Retinal pigment epithelial cell (primary cell): ENCODE measurements at places on chromosomes 7 and 10.

DNA sequence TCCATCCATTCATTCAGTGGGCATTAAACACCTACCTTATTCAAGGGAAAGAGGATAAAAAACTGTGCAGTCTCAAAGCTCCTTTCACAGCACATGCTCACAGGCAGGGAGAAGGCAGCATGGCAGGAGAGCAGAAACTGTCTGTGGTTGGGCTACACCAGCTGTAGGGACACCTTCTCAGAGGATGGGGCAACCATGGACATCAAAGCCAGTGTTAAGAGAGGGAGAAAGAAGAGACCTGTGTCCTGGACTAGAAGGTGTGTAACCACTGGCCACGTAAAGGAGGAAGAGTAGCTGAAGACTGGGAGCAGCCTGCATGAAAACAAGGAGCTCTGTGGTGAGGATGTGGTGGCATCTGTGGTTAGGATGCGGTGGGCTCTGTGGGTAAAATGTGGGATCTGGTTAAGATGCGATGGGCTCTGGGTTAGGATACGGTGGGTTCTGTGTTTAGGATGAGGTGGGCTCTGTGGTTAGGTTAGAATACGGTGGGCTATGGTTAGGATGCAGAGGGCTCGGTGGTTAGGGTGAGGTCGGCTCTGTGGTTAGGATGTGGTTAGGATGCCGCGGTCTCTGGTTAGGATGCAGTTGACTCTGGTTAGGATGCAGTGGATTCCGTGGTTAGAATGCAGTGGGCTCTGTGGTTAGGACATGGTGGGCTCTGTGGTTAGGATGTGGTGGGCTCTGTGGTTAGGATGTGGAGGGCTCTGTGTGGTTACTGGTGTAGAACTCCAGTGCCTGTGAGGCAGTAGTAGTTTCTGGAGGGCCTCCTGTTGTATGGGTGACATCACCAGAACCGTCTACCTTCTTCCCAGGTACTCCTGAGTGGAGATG is 197.6 kb downstream of the WDR37 start:
- DNase-seq = no peak

GRCh38 chr10:49407151-49407550 is 11.3 kb upstream of the DRGX start:
- no peak for DNase-seq

GRCh38 chr7:129256221-129256620 is 31.4 kb downstream of the AHCYL2 start:
- DNase-seq = no peak

- peak; percentile 34 for DNase-seq
Measured at GRCh38 chr10:3542185-3542611, 242.8 kb downstream of the KLF6 start.

GRCh38 chr10:81848514-81848913 is 26.5 kb upstream of the NRG3 start:
- no peak for DNase-seq

GRCh38 chr10:110613341-110613995 is 30.7 kb upstream of the RBM20 start:
- DNase-seq = no peak

DNA sequence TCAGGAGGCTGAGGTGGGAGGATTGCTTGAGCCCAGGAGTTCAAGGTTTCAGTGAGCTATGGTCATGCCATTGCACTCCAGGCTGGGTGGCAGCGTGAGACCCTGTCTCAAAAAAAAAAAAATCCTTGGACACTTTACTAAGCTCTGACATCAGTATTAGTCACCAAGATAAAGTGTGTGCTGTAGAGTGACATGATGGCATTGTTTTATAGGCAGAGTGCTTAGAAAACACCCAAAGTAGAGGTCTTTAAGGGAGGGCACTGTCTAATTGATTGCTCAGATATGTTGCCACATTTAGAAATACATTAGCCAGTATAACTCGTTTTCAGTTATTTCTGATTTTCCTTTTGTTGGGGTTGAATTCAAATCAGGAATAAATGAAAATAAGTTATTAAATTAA is 235.9 kb downstream of the REEP3 start:
- no peak for DNase-seq

GRCh38 chr7:135215180-135215579 is 3.9 kb upstream of the WDR91 start:
- no peak for DNase-seq

DNA sequence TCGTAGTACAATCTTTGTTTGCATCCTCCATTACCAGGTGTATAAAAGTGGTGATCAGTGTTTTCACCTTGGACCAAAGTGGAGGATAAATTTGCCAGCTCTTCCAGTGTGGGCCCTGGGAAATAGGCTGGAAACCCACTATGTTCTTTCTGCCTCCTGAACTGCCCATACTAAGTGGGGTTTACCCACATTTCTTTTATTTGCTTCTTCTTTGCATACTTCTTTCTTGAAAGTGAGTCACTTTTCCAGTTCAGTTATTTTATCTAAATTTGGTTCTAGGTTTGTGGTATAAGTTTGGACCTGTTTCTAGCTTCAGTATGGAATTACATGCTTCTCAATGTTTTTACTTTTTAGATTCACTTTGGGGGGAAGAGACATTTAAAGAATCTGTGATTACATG is 126.2 kb upstream of the ACBD5 start:
- DNase-seq = no peak

GRCh38 chr10:128461991-128462390 is 335.8 kb upstream of the MKI67 start:
- DNase-seq = no peak

GRCh38 chr7:107041097-107041496 is 3.4 kb upstream of the PRKAR2B start:
- DNase-seq = no peak

GRCh38 chr10:132632851-132633684 is 95.5 kb downstream of the INPP5A start:
- no peak for DNase-seq

GRCh38 chr7:27581906-27582305 is 80.8 kb downstream of the HIBADH start:
- DNase-seq = no peak

- no peak for DNase-seq
Measured at GRCh38 chr7:26686448-26686981, 177.9 kb downstream of the SKAP2 start.

DNA sequence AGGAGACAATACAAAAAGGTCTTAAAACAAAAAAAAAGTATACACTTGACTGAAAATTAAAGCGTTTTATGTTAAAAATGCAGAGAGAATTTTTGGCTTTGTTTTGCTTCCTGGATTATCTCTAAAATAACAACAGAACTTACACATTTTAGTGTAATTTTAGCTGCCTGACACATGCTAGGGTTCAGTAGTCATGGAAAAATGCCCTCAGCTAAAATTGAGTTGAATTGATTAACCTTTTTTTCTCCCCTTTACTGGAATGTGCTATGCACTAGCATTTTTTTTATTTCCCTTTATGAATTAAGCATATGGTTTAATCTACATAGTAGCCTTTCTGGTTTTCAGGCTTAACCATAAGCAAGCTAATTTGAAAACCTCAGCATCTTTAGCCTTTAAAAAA is 89.9 kb downstream of the ZNF277 start:
- DNase-seq = peak; percentile 9

DNA sequence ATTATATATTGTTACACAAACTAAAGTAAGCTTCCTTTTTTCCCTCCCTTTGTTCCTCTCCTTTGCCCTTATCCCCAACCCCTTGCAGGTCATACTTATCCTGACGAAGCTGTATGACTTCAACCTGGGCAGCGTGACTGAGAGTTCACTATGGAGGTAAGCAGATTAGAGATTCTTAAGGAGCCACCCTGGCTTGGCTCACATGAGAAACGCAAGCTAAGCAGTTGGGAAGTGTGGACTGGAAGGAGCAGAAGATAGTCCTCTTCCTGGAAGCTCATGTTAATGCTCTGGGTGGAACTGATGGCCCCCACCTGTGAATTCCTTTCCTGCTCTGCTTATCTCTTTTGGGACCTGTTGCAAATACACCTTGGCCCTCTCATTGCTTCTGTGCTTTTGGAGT is 201.6 kb downstream of the SORCS3 start:
- DNase-seq = no peak

DNA sequence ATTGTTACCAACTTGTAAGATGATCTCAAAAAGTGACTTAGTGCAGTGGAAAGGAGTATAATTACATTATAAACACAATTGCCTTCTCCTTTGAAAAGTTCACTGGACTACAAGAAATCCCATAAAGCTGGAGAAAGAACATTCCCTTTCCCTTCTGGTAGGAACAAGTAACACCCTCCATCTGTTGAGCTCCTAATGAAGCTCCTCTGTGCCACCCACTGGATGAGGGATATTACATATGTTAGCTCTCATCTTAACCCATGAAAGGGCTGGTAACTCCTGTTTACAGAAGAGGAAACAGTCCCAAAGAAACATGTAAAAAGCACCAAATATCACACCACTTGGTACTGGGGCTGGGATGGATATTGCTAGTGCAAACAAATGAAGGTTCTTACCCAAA is 8.1 kb downstream of the PGAM1 start:
- DNase-seq = no peak

GRCh38 chr10:28355376-28355775 is 52.5 kb upstream of the MPP7 start:
- DNase-seq = no peak

- DNase-seq = no peak
Measured at GRCh38 chr10:62057850-62058249, 156.4 kb downstream of the ARID5B start.

DNA sequence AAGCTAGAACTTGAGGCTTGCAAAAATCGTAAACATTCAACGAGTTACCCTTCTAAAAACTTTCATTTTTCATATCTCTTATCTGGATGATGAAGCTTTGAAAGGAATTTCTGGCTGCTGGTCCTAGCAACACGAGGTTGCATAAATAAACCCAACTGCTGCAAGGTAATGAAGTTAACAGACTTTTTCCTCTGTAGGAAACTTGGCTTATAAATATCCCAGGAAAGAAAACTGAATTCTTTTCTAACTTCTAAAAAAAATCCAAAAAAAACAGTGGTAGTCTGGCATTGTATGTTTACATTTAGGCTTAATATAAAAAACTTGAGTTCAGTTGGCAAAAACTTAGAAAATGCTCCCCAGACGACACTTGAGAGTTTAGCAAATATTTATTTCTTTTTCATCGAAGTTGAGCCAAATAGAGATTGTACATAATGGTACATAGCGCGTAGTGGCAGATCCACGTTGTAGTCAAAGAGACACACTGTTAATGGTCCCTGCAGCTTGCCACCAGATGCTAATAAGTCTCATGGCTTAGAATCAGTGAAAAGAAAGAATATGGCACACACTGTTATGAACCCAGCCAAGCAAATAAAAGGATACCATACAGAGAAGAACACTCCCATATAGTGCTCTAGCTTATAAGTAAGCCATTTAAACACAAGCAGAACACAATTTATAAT is 200.3 kb upstream of the PCLO start:
- DNase-seq = no peak

DNA sequence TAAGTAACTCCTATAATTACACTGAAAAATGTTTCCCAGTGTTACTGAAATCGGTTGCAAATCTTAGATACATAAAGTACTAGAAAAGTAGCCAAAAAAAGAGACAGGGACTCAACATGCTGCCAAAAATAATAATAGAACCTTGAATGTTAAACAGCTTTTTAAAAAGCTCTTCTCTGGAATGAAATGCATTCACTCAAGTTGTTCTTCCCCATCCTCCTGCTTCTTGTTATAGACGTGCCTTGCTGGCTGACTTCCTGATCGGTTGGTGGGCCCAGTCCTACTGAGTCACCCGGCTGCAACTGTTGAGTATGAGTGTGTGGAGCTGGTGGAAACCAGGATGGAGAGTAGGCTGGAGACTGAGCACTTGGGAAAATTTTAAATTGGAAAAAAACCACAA is 30.6 kb upstream of the RAPGEF5 start:
- no peak for DNase-seq

DNA sequence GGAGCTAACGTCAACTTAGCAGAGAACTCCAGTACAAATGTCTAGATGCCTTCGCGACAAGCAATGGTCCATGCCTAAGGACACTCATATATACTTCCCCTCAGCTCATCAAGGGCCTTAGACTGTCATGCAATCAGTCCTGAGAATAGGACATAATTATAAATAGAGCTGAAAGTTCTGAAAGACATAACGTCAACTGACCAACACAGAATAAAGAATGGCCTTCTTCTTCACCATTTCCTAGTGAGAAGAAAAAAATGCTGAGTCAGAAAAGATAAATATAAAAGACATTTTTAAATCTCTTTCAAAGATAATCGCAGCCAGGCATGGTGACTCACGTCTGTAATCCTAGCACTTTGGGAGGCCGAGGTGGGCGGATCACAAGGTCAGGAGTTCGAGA is 83.2 kb downstream of the ARMH3 start:
- DNase-seq = no peak

DNA sequence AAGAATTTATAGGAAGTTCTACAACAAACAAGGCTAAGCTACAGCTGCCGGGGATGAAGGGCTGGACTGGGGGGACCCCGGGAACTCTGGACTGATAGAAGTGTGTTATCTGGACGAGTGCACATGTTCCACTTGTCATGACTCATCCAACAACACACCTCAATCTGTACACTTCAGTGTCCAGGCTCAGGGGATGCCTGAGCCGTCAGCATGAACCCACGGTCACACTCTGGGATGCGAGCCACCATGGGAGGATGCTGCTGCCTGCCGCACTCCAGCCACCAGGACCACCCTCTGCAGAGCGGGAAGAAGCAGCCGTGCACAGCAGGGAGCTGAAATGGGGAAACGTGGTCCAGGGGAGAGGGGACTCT is 67.5 kb downstream of the MAD1L1 start:
- no peak for DNase-seq

DNA sequence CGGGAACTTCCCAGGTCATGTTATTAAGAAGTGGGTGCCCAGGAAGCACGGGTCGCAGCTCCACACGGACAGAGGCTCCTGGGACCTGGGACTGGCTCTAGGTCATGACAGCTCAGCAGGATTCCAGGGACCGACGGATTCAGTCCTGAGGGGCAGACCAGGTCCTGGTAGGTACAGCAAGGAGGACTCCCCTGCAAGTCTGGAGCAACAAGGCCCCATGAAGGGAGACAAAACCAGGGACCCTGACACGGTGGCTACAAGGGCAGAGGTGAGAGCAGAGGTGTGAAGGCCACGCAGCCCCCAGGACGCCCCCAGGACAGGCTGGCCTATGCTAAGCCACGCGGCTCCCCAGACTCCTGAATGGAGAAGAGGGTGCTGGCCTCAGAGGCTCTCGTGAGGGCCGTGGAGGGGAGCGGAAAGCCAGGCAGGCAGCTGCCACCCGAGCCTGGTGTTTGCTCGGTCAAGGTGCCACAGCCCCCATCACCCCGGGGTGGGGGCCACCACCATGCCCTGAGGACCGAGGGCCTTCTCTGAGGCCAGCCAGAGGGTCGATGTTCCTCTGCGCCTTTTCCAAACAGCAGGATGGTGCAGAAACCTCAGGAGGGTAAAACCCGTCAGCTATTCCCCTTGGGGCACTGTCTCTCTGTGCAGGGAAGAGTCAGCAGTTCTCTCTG is 348.9 kb downstream of the PTPRN2 start:
- no peak for DNase-seq

GRCh38 chr10:60605476-60605875 is 172.8 kb upstream of the CDK1 start:
- no peak for DNase-seq

GRCh38 chr7:138001529-138002095 is at the start of gene CREB3L2:
TSS of gene CREB3L2 (minus strand) at chr7:138002086. CDS start at chr7:138001705, 381 bp downstream.
- no peak for DNase-seq
